ENCODE measurements at places on chromosomes 3 and 15.

DNA sequence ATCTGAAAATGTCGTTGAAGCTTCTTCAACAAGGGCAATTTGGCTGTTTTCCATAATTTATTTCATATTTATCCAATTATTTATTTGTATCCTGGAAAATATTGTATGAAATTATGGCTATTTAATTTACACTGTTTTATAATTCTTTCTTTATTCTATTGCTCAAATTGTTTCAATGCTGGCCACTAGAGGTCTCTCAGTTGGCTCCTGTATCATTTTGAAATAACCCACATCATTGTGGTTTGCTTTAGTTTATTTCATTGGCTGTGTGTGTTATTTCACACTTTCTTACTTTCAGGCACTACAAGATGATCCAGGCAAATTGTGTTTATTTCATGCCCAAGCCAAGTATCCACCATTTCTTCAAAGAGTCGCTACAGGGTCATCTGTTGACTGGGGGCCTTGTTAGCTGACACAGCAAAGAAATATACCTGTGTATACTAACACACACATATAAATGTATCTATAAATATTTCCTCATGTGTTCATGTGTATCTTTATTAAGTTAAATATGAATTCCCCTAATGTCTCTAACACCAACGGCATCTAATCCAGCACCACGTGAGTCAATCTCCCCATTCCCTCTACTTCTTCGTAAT, 86.2 kb downstream of the NPAP1 start:
- DNase-seq = no peak

DNA sequence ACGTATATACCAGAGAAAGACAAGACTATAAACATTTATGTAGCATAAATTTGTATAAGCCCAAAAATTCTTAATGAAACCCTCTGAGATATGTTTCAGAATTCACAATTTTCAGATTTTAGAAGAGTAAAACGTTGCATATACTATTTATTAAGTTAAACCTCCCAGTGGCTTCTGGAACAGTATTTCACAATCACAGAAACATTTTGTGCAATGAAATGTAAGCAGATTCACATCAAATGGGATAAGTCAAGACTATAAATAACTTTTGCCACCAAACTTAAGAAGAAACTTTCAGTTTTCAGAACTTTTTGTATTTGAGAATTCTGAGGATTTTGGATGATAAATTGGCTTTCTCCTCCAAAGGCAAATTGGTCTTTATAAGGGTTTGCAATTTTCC, 9.2 kb downstream of the SLTM start:
- no peak for DNase-seq

DNA sequence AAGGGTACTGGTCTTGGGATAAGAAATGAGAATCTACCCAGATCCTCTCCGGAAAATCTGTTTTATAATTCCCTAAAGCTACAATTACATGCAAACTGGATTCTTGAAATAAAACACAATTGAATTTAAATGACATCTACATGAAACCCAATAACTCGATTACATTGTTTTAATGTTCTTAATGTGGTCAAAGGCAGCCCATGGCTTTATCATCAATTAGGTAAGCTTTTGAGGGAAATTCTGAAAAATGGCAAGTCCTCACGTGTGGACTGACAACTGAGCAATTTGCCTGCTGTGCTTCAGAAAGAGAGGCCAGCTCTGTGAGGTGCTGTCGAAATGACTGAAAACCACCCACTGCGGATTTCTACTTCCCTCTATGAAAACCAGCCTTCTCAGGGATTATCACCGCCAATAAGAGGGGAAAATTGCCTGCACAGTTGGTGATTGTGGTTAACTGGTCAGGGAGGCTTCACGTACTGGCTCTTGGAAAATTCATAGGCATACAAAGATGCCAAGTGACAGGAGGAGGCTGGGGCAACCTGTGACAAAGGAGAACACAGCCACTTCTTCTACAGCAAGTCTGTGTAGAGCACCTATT, 200.8 kb upstream of the SLCO3A1 start:
- no peak for DNase-seq

GRCh38 chr15:78213956-78214355, 20.4 kb downstream of the ACSBG1 start:
- no peak for DNase-seq

GRCh38 chr3:71189480-71189879, 394.0 kb downstream of the FOXP1 start:
- DNase-seq = no peak

- DNase-seq = no peak
Measured at GRCh38 chr15:65906396-65906795, 37.1 kb downstream of the RAB11A start.

Measured in NCI-H510A (cell line).